ENCODE measurements at places on chromosomes 7 and 10.

DNA sequence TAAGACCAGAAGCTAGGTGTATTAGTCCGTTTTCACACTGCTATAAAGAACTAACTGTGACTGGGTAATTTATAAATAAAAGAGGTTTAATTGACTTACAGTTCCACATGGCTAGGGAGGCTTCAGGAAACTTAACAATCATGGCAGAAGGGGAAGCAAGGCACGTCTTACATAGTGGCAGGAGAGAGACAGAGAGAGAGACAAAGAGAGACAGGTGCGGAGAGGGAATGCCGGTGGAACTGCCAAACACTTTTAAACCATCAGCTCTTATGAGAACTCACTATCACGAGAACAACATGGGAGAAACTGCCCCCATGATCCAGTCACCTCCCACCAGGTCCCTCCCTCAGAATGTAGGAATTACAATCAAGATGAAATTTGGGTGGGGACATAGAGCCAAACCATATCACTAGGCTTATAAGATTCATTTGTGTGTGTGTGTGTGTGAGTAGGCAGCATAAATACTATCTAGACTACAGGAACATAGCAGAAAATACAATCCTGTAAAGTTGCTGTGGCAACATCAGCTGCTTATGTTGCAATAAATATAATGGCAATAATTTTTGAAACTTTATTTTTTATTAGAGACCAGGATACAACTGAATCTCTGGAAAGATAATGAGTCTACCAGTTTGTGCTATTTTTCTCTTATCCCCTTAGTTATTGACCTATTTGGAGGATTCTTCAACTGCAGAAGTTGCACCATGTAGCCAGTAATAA lies 77.1 kb downstream of the NRF1 start:
- no peak for DNase-seq

DNA sequence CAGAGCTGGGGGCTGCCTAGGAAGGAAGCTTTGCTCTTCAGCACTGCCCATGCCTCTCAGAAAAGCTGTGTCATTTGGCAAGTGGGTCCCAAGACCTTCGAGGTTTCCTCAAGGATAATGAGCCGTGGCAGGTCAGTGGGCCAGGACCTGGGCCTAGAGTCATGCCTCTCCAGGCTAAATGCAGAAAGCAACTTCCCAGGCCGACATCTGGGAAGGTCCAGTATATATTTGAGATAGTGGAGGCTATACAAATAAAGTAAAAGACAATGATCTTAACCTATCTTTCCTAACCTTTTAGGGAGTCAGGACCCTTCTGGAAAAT lies 2.4 kb upstream of the HOXA10 start:
- DNase-seq = no peak

GRCh38 chr7:102044641-102044983 lies 227.2 kb downstream of the CUX1 start:
- no peak for DNase-seq

- no peak for DNase-seq
Measured at GRCh38 chr7:131057794-131058070, 269.9 kb upstream of the MKLN1 start.

- no peak for DNase-seq
Measured at GRCh38 chr7:150322114-150322832, 882 bp upstream of the LRRC61 start.

GRCh38 chr7:155951554-155952158 lies 139.4 kb upstream of the SHH start:
- DNase-seq = no peak

GRCh38 chr7:123748734-123749536 lies at the start of gene WASL:
Gene WASL (minus strand): TSS chr7:123749003. CDS start chr7:123748734, 269 bp downstream.
- peak; percentile 95 for DNase-seq

DNA sequence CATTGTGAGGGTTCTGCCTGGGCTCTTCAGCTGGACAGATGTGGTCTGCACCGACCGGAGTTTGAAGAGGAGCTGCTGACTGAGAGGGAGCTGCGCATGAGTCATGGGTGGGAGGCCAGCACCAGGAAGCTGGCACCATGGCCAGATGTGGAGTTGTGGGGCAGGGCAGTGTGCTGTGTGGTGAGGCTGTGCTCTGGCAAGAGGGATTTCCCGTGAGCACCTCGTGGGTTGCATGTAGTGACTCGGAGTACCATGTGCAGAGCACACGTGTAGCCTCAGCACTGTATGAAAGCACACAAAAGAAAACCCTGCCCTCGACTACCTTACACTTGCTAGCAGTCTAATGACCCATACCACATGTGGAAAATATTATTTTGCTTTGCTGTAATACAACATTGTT lies 103.4 kb downstream of the WNT2 start:
- no peak for DNase-seq

DNA sequence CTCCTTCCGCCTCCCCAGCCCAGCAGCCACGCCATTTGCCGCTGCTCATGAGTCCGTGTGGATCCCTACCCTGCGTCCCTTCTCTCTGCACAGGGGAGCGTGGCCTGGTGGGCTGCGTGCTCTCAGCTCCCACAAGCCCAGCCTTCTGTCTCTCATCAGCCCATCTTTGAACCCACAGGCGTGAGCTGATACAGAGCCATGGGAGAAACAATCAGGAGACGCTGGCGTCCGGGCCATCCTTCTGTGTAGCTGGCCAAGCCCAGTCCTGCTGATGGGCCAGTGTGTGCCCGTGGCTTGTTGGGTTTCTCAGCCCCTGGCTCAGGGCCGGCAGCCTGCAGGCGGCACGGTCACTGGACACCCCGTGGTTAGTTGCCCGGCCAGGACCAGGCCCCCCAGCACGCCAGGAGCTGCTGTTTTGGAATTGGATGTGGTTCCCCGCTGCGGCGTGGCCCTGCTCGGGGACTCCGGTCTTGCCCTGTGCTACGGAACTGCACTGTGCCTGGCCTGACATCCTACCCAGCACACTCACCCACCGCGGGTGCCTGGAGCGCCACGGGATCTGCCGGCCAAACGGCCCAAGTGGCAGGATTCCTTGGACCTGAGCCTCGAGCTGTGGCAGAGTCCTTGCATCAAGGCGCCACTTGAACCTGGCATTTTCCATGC lies 88.9 kb downstream of the ELFN1 start:
- peak; percentile 72 for DNase-seq

DNA sequence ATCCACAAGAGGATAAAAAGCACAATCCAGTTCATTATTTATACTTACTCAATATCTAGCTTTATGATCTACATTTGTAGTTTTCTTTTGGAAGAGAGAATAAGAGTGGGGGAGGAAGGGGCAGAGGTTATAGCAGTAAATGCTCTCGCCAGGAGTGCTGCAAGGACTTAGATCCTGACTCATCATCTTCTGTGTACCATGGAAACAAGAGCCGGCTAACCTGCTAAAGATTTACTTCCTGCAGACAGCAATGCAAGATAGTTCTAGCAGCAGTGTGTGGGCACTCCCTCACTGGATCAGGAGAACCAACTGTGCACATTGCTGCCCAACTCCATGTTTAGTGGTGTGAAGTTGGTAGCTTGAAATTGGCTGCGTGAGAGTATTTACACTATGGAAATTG lies 47.7 kb upstream of the TRIL start:
- DNase-seq = no peak

GRCh38 chr7:106425017-106425719 lies 140.4 kb upstream of the NAMPT start:
- peak; percentile 67 for DNase-seq

DNA sequence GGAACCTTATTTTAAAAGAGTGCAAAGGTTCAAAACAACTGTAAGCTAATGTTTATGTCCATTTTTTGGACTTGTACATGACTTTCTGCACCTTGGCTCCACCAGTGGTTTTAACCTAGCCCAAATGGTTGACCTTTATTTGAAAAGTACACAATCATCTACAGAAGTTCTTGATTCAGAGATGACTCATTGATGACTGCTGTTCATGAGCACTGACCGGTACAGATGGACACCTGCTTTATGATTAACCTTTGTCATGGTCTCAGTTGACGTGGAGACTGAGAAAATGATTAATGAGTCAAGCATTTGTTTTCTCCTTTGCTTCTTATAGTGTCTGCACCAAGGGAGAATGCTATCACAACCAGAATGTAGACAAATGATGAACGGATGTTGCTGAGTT lies 55.7 kb upstream of the PTER start:
- no peak for DNase-seq

DNA sequence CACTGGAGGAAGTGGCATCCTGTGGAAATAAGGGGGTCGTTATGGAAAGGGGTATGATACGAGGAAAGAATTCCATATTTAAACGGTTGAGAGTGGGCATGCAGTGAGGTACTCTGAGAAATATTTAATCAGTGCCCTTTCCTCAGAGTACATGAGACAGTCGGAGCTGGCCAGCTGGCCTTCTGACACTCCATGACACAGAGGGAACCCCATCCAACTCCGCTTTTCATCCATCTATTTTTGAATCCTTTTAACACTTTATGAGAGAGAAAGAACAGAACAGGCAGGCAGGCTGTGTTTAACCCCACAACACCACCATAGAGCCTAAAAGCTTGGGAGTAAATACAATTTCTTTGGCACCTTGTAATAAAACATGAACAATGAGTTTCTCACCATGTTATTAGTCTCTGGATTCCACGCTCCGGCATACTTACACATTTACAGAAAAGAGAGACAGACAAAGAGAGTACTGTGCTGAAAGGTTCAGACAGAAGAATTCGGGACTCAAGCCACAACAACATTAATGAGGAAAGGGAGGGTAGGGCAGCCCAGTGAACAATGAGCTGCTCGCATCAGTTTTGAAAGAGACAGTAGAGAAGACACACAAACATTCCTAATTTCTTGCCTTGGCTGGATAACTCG lies 124.2 kb upstream of the PDLIM1 start:
- peak; percentile 50 for DNase-seq
